Osteocyte (in vitro differentiated cells): ENCODE measurements at places on chromosomes 6 and 20. TPM values are rescaled to one million over a fixed set of nuclear protein-coding genes. Genes with fewer than 3 reads are reported as not detected.

DNA sequence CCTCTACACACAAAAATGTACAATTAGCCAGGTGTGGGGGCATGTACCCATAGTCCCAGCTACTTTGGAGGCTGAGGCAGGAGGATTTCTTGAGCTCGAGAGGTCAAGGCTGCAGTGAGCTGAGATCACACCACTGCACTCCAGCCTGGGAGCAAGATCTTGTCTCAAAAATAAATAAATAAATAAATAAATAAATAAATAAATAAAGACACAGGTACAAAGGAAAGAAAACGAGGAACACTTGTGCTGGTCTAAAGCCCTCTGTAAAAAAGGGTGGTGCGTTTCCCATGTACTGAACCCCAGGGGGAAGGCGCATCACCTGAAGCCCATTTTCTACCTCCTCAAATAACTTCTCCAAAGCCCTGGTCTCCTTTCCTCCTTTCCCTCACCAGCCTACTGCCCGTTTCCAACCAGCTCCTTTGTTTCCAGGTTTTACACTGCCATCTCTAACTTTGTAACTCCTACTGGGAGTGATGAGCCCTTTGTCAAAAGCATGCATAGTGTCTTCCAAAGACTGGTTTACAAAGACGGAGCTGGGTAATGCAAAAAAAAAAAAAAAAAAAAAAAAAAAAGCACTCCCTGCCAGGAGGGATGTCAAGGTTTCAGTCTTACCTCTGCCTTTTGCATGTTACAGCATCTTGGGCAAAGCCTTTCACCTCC is 81.5 kb upstream of the SOX4 start:
- no peak overlapping the region for H3K4me3 ChIP-seq
- no peaks in the 10 kb centered on the region for H3K36me3 ChIP-seq
- no peak for DNase-seq
- no peaks in the 10 kb centered on the region for H3K4me1 ChIP-seq
- peaks cover 14% of the 10 kb centered on the region for H3K27me3 ChIP-seq

DNA sequence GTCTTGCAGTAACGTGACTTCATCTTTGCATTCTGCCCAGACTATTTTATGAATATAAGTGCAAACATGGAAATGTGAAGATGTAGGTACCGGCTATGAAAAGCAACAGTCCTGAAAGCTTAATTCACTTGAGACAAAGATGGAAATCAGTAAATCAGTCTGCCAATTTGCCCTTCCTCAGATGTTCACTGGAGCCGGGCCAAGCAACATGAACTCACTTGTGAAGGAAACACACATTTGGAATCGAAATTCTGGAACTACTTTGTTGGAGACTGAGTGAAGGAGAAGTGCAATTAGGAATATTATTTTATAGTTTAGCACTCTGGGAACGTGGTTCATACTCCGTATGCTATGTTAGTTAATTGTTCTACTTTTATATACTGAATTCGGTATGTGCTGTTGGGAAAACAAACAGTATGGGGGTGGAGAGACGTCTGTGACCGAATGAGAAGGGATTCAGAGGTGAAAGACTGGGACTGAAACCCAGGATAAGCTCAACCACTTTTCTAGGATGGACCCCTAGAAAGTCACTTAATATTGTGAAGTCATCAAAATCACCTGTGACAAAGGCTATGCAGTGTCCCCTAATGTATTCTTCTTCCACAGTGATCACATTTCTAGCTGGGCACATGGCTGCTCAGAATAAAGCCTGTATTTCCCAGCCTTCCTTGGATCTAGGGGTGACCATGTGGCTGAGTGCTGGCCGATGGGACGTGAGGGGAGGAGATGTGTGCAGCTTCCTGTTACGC is 95.5 kb downstream of the PREX1 start:
- no peaks in the 10 kb centered on the region for H3K27me3 ChIP-seq
- DNase-seq, result no peak
- peaks cover 14% of the 10 kb centered on the region for H3K4me1 ChIP-seq

GRCh38 chr20:36315545-36316351 is 9.6 kb downstream of the DLGAP4 start:
- no peaks in the 10 kb centered on the region for H3K4me1 ChIP-seq
- no peak for DNase-seq
- H3K36me3 ChIP-seq, result no peaks in the 10 kb centered on the region
- no peak overlapping the region for H3K27ac ChIP-seq

DNA sequence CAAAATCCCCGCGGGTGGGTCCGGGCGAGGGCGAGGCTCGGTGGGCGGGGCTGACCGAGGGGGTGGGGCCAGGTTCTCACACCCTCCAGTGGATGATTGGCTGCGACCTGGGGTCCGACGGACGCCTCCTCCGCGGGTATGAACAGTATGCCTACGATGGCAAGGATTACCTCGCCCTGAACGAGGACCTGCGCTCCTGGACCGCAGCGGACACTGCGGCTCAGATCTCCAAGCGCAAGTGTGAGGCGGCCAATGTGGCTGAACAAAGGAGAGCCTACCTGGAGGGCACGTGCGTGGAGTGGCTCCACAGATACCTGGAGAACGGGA is 809 bp downstream of the HLA-G start:
- no peak for DNase-seq
- H3K36me3 ChIP-seq, result no peaks in the 10 kb centered on the region
- no peak overlapping the region for H3K27ac ChIP-seq

DNA sequence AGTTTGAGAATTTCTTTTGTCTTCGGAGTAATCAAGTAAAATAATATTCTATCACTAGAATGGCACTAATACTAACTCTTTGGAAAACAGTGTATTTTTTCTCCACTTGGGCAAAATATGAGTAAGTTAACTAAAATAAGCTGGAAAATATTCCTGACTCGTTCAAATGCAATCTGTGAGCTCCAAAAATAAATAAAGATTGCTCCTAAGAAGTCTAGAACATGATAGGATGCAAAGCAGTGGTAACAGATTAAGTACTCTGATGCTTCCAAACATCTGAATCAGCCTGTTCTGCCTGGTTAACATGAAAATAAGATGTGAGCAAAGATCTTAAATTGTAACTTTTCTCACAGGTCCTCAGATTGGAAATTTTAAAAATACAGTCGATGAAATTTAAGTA is 285.1 kb upstream of the ID4 start:
- H3K4me3 ChIP-seq, result no peak overlapping the region
- no peaks in the 10 kb centered on the region for H3K4me1 ChIP-seq
- no peak overlapping the region for H3K27ac ChIP-seq
- DNase-seq, result no peak
- no peaks in the 10 kb centered on the region for H3K36me3 ChIP-seq
- no peaks in the 10 kb centered on the region for H3K27me3 ChIP-seq

GRCh38 chr20:31923388-31924331 is 28.2 kb downstream of the PDRG1 start:
- no peaks in the 10 kb centered on the region for H3K4me1 ChIP-seq
- H3K27ac ChIP-seq, result no peak overlapping the region
- no peaks in the 10 kb centered on the region for H3K36me3 ChIP-seq
- DNase-seq, result no peak

Gene AGER
- 3.8 and 4.1 TPM in 2 replicates for total RNA-seq

GRCh38 chr20:37686762-37687477 is 6.9 kb upstream of the CTNNBL1 start:
- H3K4me1 ChIP-seq, result no peaks in the 10 kb centered on the region
- H3K27me3 ChIP-seq, result peaks cover 51% of the 10 kb centered on the region
- no peak overlapping the region for H3K27ac ChIP-seq
- H3K4me3 ChIP-seq, result no peak overlapping the region
- DNase-seq, result no peak
- H3K36me3 ChIP-seq, result no peaks in the 10 kb centered on the region
